ENCODE measurements at places on chromosomes 5 and 9.

GRCh38 chr9:134348404-134349155, 22.3 kb downstream of the RXRA start:
- no peak for DNase-seq

- DNase-seq, result no peak
Measured at GRCh38 chr5:43152946-43153345, 32.2 kb downstream of the ZNF131 start.

- no peak for DNase-seq
Measured at GRCh38 chr5:80119372-80119771, 84.2 kb downstream of the THBS4 start.

GRCh38 chr5:137206030-137206715, 293.0 kb downstream of the SPOCK1 start:
- no peak for DNase-seq

DNA sequence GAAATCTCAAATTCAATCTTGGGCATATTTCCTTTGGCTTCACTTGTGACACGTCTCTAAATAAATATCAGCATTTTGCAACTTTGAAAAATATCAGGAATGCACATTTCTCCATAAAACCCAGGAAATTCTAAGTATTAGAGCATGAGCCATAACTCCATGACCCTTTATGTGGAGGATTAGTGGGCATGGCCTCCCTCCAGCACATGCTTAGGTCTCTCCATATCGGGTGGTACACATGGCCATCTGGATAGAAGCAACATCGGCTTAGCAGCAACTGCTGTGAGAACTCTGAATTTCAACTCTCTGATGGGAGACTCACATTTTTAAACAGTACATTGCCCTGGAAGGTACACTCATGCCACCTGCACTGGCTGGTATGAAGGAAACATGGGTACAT, 73.7 kb upstream of the EGFLAM start:
- DNase-seq, result no peak

Measured in activated CD4-positive, alpha-beta T cell treated with anti-CD3 and anti-CD28 coated beads, Interleukin-2, amount 50 U/mL, for 24 hours (primary cell).